Mucosa of gallbladder (tissue), 1 donor: ENCODE measurements at places on chromosomes 16 and 17.

- DNase-seq, result no peak
Observed at GRCh38 chr16:57765160-57765728, 29.7 kb downstream of the KATNB1 start.

- DNase-seq, result no peak
Observed at GRCh38 chr16:74608944-74609343, 2.0 kb upstream of the GLG1 start.

DNA sequence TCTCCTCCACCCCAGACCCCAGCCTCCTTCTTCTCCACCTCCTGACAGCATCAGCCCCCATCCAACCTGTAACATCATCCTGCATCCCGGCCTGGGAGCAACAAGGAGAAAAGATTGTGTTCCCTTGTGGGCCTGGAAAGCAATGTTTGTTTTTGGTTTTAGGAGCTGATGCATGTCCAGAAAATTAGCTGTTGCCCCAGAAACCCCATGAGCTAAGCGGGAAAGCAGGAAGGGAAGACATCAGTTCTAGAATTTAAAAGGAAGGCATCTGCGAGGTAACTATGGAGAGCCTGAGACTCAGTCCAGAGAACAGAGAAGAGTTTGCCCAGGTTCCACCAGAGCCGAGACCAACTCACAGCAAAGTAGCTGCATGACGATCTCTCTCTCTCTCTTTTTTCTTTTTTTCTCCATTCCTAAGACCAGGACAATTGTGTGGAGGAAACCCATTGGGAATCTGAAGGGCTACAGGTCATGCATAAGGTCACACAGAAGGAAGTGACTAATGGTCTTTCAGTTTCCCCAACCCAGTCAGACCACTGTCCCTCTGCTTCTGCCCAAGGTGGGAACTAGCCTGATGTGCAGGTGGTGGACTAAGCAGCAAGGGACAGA, 124.4 kb downstream of the SLC39A11 start:
- DNase-seq, result no peak

DNA sequence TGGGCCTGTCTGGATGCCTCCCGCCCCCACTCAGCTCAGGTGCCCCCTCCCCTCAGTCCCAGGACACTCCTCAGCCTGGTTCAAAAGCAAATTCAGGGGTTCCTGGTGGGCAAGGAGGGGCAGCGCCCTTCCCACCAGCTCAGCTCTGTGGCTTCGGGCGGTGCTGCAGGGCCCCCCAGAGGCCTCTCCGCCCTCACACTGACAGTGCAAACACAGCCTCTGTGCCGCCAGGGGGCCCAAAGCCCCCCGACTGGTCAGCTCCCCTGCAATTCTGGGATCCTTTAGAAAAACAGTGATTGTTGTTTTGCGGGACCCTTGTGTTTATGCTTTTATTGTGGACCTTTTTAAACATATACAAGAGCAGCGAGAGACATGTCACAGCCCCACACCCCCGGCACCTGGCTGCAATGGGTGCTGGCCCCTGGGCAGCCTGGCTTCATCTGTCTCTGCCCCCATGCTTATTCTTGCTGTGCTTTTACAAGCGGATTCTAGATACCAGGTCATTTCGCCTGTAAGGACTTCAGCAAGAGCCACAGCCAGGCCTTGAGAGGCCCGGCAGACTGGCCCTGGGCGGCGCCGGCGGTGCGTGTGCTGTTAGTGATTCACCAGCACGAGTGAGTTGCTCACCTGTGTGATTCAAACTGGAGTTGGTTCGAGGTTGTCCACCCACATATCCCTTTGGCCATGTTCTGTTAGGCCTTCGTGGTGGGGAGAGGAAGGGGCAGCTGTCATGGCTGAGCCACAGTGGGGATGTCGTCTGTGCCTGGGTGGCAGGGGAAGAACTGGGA, 21.2 kb downstream of the ZNF469 start:
- DNase-seq, result no peak

DNA sequence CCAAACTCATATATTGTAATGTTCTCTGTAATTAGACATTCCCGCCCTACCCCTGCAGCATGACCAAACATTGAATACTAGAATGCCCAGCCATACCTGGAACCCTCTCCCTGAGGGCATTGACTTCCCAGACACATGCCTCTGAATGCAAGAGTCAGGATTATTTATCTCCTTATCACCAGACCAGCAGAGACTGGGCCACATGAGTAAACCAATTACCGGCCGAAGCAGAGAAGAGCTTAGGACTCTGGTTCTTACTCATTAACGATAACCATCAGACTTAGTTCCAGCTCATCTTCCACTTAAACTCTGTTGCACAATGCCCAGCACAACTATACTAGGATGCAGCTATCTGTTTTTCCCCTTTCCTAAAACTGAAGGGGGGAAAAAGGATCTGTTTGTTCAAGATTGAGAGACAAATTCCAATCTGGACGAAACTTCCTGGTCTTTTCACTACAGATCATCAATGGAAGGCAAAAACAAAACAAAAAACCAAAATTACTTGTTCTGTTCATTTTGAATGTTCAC, 88.2 kb upstream of the CORO6 start:
- DNase-seq, result no peak

- DNase-seq, result no peak
Observed at GRCh38 chr17:32021615-32021955, 14.4 kb downstream of the LRRC37B start.

DNA sequence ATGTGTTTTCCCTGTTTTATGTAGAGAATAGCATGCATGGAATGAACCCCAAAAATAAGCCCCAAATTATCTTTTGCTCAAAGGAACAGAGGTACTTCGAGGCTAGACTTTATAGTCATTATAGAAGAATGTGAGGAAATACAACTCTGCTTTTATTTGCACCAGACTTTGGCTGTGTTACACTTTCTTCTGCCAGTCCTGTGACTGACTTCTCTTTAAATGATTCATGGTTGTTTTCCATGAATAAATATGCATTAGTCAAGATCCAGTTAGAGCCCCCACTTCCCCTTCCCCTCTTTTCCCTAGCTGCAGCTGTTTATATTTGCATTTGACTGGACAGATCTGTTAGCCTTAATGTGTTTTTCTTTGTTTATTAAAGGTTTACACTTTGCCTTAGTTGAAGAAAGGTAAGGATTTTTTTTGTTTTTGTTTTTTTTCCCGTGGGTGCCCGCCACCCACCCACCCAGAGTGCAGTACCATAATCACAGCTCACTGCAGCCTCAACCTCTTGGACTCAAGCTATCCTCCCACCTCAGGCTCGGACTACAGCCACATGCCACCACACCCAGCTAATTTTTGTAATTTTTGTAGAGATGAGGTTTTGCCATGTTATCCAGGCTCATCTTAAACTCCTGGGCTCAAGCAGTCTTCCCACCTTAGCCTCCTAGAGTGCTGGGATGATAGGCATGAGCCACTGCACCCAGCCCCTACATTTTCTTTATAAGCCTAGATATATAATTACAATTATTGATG, 152.6 kb downstream of the CYB561 start:
- DNase-seq, result no peak

DNA sequence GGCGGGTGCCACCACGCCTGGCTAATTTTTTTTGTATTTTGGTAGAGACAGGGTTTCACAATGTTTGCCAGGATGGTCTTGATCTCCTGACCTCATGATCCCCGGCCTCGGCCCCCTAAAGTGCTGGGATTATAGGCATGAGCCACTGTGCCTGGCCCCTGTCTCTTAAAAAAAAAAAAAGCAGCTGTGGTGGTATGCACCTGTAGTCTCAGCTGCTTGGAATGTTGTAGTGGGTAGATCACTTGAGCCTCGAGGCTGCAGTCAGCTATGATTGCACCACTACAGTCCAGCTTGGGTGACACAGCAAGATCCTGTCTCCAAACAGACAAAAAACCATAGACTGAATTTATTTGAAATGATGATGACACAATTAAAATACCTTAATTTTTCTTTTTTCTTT, 24.3 kb downstream of the CDK12 start:
- no peak for DNase-seq

DNA sequence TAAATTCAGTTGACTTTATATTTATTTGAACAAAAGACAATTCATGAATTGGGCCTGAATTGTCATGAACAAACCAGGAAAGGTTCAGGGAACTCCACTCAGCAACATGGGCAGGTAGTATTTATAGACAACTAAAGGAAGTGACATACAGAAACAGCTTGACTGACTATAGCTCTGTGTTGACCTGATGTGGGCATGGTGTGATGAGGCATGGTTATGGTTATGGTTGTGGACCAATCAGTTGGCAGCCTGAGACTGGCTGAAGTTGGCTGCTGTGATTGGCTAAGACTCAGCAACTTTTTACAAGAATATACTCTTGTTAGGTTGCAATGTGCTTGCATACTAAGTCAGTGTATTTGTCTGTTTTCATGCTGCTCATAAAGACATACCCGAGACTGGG, 108.4 kb downstream of the HS3ST3B1 start:
- no peak for DNase-seq

DNA sequence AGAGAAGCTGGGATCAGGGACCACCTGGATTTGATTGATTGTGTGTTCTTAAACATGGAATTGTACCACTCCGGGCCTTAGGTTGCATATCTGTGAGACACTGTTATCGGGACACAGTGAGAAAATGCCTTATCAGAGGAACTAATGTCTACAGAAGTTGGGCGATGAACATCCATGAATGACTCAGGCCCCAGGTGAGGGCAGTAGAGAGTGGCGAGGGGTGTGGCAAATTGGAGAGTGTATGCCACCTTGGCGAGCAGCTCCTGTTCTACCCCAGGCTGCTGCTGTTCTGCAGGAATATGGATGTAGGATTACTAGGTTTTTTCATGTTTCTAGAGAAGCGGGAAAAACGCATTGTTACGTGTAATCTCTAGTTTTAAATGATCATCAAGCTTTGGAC, 38.8 kb downstream of the CLEC16A start:
- no peak for DNase-seq

GRCh38 chr16:2987833-2988232, 7.6 kb upstream of the PKMYT1 start:
- DNase-seq, result no peak

DNA sequence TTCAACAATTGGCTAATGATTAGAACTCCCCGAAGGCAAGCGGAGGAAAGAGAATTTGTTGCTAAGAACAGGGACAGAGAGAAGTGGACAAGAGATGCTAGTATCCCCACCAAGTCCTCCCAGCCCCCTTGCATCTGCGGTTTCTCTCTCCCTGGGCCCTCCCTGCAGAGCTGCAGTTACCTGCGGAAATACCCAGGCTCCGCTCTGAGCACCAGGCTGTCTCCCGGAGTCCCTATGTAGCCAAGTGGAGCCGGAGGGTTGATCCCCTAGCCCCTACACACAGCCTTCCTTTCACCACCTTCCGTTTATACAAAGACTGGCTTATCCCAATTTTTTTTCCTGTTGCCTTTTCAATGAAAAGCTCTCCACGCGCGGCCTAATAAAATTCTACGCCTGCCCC, 834.4 kb downstream of the KCNJ2 start:
- no peak for DNase-seq

DNA sequence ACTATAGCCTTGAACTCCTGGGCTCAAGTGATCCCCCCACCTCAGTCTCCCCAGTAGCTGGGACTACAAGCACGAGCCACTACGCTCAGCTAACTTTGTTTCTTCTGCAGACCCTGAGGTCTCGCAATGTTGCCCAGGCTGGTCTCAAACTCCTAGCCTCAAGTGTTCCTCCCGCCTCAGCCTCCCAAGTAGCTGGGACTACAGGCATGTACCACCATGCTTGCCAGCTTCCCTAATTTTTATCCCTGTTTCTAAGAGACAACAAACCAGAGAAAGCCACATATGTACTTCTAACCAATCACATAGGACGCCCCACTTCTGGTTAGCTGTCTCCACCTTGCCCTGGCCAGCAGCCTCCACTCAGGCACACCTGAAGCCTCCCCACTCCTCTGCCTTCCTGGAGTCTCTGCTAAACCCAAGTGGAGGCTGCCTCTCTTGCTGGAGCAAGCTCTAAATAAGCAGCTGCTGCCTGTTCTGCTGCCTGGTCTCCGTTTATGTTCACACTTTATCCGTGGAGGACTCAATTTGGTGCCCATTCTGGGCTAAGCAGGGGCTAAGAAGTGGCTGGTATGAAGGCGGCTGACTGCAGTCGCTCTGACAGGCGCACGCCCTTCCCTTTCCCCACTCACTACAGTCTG, 24.7 kb downstream of the NSMCE1 start:
- DNase-seq, result no peak

DNA sequence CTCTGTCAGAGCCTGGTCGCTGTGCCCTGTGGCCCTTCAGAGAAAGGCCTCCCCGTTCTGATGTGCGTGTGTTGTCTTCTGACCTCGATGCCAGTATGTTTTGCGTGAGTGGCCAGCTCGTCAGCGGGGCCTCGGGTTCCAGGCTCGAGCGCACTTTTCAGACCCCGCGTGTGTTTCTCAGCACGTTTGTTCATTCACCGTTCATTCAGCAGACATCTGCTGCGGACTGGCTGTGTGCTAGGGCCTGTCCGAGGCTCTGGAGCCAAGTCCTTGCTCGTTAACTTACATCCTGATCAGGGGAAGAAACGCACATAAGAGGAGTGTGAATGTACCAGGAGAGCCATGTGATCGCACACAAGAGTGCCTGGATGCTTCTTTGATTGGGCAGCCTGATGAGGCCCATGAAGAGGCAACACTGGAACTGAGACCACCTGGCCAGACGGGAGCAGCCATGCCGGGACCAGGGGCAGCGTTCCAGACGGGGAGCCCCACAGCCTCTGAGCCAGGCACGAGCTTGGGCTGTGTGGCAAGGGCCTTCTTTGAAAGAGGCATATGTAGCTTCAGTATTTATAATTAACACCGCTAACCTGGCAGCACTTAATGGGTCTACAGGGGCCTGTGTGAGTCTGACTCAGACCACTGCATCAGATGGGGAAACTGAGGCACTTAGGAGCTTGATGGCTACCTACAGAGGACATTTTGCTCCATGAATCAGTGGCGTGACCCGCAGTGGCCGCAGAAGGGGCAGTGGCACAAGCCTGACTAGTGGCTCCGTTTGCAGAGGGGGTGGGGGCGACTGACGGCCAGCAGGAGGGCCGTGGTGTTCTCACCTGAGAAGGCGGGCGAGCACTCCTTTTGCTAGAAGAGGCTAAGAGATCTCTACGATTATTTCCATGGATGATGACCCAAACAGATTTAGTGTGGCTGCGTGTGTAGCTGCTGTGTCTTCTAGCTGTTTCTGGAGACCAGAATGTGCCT, 187.9 kb upstream of the CHMP6 start:
- DNase-seq, result no peak

- no peak for DNase-seq
Observed at GRCh38 chr17:64192589-64192988, 62.6 kb upstream of the ERN1 start.

- DNase-seq, result no peak
Observed at GRCh38 chr17:82323514-82324234, 6.3 kb upstream of the CD7 start.

- no peak for DNase-seq
Observed at GRCh38 chr16:55955845-55956244, 80.7 kb upstream of the CES5A start.

DNA sequence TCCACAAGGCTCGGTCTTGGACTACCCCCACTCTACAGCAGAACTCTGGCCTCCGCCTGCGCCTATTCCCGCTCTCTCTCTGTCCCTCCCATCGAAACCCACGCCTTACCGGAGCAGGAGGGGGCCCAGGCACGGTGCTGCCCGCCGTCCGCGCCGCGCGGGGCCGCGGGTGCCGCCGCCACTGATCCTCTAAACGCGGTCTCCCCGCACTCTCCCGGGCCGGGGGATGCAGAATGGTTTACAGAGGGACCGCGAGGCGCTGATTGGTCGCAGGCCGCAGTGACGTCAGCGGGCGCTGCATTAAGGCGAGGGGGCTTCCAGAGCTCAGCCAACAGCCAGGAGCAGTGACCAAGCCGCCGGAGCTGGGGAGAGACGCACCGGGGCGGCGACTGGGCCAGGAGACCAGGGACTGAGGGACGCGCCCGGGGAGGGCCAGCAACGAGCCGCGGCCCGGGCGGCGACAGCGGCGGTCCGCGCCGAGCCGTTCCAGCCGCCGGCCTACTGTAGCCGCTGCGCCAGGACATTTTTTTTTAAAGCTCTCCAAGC, 747 bp upstream of the LHX1 start:
- DNase-seq, result no peak
